ENCODE measurements at places on chromosomes 7 and 10.

DNA sequence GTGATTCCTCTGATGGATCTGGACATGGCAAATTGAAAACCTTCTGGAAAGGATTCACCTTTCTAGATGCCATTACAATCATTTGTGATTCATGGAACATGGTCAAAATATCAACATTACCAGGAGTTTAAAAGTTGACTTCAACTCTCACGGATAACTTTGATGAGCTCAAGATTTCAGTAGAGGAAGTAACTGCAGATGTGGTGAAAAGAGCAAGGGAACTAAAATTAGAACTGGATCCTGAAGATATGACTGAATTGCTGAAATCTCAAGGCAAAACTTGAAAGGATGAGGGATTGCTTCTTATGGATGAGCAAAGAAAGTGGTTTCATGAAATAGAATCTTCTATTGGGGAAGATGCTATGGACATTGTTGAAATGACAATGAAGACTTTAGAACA, 293.6 kb downstream of the ARHGAP12 start:
- no peak for DNase-seq

DNA sequence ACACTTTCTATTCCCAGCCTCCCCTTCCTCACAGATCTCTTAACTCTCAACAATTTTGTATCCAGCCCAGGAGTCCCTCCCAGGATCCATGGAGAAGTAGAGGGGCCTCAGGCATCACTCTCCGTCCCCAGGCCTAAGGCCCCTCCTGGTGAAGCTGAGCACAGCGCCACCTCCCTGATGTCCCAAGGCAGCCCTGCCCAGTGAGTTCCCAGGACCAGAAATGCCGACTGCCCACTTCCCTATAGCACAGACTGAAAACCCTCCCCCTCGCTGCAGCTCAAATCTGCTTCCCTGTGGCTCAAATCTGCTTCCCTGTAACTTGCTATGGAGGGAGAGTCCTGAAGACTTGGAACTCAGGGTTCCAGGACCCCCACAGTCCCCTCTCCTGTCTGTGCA, 35.6 kb downstream of the YKT6 start:
- no peak for DNase-seq

DNA sequence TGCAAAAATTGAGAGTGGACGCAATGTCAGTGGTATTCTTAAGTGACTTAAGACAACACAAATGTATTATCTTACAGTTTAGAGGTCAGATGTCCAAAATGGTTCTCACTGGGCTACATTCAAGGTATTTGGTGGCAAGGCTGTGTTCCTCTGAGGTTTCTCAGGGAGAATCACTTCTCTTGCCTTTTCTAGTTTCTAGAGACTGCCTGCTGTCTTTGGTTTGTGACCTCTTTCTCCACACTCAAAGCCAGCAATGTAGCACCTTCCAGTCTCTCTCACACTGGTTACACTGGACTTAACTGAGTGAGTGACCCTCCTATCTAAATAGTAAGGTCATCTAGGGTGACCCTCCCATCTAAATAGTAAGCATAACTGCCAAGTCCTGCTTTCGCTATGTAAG, 613.2 kb upstream of the COBL start:
- DNase-seq, result no peak

- no peak for DNase-seq
These were observed 515.8 kb downstream of the KCNMA1 start for GRCh38 chr10:77121829-77122228.

DNA sequence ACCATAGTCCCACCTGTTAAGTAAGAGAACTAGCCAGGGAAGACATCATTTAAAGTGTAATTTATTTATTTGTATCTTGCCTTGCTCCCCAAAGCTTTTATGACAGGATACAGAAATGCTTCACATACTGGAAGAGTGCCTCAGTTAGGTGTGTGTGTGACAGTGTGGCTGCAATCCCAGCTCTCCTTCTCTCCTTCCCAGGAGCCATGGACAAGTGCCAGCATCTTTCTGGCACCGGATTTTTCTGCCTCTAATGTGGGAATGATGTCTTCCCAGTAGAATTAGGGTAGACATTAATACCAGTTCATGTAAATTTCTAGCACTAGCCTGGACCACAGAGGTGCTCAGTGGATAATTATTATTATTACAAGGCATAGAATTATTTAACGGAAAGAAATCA, 30.3 kb upstream of the ATXN7L1 start:
- no peak for DNase-seq

Measured in NCI-H774 (cell line).